ENCODE measurements at places on chromosomes 7 and 10.

GRCh38 chr10:101292194-101293006 lies 61.6 kb upstream of the BTRC start:
- DNase-seq: no peak

- no peak for DNase-seq
Observed at GRCh38 chr7:144969787-144970186, 133.9 kb upstream of the TPK1 start.

DNA sequence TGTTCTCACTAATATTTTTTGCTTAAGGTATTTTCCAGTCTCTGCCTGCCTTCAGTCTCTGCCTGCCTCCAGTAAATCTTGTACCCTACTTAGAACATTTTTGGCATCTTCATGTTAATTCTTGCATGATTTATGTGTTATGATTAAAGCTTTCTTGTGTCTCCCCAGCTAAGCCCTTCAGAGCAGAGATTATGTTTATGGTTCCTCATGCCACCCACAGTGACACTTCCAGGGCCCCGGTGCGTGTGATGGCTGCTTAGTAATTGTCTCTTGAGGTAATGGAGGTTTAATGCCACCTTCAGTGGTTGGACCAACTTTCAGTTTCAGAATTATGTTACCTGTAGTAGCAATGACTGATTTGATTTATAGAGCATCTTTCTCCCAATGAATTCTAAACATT lies 70.6 kb upstream of the MET start:
- DNase-seq: no peak

DNA sequence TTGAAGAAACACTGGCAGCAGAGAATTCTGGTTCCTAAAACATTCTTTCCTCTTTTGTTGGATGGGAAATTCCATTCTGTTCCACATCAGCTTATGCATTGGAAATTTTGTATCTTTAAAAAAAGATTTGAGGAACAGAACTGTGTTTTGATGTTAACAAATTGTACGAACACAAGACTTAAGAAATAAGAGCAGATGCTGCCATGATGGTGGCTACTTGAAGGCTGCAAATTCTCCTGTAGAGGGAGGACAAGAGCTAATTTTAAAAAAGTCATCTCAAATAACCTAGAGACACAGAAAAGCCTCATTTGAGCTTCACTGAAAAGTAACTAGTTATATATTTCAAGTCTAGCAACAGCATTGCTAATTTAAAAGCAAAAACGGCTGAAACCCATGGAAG lies 29.8 kb downstream of the NDUFB2 start:
- no peak for DNase-seq

DNA sequence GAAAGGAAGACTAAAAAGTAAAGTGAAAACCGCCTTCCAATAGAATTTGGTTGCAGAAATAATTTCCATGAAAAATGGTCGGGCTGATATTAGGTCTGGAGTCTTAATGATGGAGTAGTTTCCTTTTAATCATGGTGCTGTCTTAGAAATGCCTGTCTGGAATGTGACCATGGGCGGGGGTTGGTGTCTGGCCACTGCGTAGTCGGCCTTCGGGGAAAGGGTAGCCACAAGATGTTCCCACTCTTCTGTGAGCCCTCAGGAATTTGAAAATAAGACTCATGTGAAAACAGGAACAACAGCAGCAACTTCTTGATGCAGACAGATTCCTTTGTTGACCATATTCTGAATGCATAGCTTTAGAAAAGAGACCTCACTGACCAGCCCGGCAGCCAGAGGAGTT lies 176.8 kb downstream of the KIAA1217 start:
- no peak for DNase-seq

GRCh38 chr7:108407676-108408075 lies 48.6 kb downstream of the NRCAM start:
- no peak for DNase-seq

DNA sequence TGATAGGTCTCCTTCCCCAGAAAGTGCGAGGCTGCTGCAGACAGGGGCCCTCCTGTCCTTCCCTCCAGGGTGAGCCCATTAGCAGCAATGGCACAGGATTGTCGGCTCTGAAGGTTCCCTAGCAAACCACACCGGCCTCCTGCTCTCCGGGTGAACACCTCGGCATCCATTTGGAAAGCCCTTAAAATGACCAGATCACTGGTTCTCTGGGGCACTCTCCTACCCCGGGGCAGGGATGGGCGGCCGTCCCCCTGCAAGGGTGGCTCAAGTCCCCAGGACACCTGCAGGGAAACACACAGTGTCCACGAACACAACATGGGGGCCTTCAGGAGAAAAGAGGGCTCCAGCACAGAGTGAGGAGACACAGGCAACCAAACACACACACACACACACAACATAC lies 459.1 kb downstream of the PTPRN2 start:
- DNase-seq: no peak

GRCh38 chr10:131216681-131217230 lies 94.8 kb downstream of the TCERG1L start:
- DNase-seq: no peak

DNA sequence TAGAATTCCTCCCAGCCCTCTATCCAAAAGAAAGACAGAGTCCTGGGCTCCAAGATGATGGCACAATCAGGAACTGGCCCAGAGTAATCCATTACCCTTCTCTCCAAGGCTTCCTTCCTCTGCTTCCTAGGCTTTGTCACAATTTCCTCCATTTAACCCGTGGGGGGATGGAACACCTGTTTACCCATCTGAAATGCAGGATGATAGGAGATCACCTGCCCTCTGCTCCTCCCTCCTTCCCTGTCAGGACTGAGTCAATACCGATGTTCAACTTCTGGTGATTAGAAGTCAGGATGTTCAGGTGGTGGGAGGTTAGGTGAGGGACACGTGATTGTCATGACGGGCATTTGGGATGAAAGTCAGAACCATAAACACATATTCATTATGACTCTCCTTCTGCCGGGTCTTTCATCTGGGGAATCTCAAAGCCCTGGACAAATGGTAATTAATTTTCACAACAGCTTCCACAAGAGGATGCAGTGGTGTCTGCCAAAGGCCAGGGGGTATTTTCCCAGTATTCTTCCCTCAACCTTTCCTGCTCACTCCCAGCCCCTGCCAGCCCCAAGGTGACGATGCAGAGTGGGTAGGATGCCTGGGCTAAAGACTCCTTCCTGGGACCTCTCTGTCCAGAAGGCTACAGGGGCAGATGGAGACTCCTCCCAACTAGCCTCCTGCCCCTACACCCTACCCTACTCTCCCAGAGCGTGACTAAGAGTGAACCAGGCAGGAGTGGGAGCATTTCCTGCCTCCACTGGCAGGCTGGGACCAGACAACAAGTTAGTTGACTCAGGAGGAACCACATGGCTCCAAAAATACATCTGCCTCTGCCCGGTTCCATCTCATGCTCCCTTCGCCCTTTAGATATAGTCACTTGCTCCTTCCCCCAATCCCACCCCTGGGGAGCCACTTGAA lies 27.9 kb downstream of the DUSP5 start:
- no peak for DNase-seq

- no peak for DNase-seq
Observed at GRCh38 chr10:25934621-25935139, 651 bp downstream of the MYO3A start.

- no peak for DNase-seq
Observed at GRCh38 chr7:98054585-98054984, 52.1 kb upstream of the LMTK2 start.

GRCh38 chr10:27680006-27680557 lies 65.5 kb downstream of the MKX start:
- DNase-seq: no peak

DNA sequence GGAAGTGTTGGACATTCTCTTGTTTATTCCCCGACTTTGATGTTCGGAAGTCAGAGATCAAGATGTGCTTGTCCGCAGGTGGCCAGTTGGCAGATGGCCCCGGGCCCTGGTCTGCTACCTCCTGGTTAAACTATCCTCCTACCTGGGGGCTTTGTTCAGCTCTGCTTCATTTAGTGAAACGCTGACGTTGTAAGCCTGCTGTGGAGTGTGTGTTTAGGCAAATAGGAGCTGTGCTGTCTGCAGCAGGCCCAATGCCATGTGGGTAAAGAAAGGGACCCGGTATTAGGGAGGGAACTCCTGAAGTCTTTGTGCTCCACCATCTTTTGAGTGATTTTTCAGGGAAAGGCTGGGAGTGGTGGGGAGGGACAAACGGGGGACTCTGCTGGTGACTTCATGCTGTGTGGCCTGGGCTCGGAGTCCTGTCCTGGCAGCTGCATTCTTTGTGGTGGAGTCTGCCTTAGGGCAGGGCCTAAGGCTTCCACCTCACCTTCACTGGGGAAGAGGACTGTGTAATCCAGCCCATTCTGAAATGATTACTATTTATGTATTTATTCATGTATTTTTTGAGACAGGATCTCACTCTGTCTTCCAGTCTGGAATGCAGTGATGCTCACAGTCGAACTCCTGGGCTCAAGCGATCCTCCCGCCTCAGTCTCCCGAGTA lies 171.1 kb upstream of the KLF6 start:
- no peak for DNase-seq

DNA sequence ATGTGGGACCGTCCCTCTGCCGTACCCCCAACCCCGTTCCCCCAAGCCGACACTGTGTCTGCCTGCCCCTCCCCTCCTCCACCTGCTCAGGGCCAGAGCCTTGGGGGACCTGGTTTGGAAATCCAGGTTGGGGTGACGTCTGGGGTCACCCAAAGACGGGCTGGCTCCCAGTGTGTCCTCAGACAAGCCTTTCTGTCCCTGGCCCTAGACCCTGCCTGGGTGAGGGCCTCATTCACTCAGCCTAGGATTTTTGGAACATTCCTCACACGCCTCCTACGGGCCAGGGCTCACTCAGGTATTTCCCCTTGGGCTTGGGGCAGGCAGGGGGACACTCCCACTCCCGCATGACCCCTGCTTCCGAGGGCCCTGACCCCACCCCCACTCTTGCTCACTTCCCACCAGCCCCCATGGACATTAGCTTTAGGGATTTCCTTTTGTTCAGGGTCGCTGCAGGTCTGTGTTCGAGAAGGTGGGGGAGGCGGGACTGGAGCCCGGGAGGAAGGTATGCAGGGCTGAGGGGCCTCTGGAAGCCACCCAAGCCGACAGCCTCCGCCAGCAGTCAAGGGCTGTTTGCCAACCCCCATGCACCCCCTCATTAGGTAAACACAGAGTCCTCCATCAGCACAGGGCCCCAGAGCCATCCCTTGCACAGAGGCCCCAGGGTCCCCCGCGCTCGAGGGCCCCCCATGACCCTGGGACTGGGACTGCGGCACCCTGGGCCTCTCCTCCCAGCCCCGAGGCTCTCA lies 35.1 kb downstream of the PDGFA start:
- DNase-seq: no peak
